ENCODE measurements at places on chromosomes 16 and 17.

DNA sequence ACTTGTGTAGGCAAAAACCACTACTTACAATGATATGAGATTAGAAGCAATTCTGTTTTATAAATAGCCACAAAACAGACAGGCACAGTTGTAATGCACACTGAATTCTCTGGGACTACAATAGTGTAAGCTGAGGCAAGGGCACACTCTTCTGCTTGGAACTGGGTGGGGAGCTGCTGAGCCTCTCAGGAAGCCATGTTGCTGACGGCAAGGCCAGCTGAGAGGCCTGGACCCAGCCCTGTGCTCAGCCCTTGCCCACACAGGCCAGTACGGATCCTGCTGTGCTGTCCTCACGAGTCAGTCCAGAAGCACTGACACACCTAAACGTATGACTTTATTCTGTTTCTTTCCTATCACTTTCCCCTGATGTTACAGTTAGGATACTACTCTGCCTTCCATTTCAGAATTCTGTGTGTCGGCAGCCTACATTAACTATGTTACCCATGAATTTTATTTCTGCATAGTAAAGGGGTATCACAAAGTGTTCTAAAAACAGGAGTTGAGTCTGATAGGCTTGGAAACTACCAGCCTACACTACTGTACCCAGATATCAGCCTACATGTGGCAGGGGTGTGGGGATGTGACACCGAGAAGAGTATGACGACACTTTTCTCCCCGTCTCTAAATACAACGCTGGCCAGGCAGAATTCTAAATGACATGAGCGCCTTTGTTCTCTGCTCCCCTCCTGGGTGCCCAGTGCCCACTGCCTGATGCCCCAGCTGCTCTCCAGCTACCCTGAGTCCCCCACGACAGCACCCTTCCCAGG, 41.1 kb upstream of the FAAP100 start:
- DNase-seq, result no peak

- no peak for DNase-seq
These were observed 5.7 kb downstream of the CACNG1 start for GRCh38 chr17:67050066-67050465.

GRCh38 chr16:54175552-54176375, 110.8 kb downstream of the IRX3 start:
- DNase-seq, result no peak

- no peak for DNase-seq
These were observed 18.4 kb downstream of the HS3ST6 start for GRCh38 chr16:1899641-1900451.

- peak; percentile 87 for DNase-seq
These were observed 8.3 kb downstream of the HS3ST3B1 start for GRCh38 chr17:14308965-14309879.

DNA sequence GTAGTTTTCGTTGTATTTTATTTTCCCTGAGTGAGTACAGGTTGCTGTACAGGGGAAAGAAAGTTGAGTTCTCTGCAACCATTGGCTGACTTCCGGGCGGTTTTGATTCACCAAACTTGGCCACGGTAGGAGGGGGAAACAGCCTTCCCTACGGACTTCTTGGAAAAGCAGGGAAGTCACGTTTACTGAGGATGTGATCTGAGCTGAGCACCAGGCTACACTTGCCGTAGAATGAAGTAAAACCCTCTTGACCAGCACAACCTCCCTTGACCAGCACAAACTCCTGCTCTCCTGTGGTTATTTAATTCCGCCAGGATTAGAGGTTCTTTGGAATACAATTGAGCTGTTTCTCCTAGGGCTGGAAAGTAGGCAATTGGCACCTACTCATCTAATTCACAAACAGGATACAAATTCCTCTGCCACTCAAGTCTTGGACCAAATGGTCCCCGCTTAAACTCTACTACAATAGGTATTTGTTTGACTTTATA, 242.0 kb upstream of the RBFOX1 start:
- no peak for DNase-seq

- DNase-seq, result no peak
These were observed 639 bp downstream of the CLDN6 start for GRCh38 chr16:3017344-3017743.

- no peak for DNase-seq
These were observed 61.7 kb upstream of the CLEC18A start for GRCh38 chr16:69889295-69889964.

- DNase-seq, result no peak
These were observed 17.3 kb downstream of the MPHOSPH6 start for GRCh38 chr16:82152641-82153112.

DNA sequence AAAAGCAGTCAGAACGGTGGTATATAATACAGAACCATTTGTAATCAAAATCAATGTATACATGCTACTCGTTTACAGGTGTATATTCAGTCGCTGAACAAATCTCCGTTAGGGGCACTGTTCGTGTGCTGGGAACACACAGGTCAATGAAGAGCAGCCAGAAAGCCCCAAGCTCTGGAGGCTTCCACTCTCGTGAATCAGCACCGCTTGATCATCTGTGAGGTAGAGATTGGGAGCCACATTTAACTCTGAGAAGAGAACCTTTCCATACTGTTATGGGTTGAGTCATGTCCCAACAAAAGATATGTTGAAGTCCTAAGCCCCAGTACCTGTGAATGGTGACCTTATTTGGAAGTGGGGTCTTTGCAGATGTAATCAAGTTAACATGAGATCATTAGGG, 5.4 kb upstream of the CYTH1 start:
- DNase-seq, result no peak

DNA sequence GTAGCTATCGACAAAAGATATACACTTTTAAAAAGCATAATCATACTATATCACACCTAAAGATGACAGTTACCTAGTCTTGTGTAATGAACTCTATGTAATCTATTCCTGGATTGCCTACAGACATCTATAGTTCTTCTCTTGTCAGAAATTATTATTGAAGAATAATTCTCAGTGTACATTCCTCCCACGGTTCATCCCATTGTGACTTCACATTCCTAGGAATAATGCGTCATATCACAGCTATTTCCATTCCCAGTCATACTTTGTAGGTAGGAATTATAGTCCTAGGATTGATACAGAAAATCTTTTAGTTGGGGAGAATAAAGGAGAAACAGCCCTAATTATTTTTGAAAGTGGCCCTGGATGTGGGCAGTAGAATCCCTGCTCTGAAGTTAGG, 44.0 kb upstream of the ABCC11 start:
- no peak for DNase-seq

- DNase-seq, result no peak
These were observed 154.1 kb upstream of the HS3ST3A1 start for GRCh38 chr17:13755851-13756250.

GRCh38 chr17:57849163-57849873, 526 bp downstream of the MRPS23 start:
- DNase-seq, result no peak

- DNase-seq, result no peak
These were observed 63.3 kb downstream of the PECAM1 start for GRCh38 chr17:64327201-64327930.

- no peak for DNase-seq
These were observed 20.3 kb downstream of the HSD11B2 start for GRCh38 chr16:67451061-67451703.

DNA sequence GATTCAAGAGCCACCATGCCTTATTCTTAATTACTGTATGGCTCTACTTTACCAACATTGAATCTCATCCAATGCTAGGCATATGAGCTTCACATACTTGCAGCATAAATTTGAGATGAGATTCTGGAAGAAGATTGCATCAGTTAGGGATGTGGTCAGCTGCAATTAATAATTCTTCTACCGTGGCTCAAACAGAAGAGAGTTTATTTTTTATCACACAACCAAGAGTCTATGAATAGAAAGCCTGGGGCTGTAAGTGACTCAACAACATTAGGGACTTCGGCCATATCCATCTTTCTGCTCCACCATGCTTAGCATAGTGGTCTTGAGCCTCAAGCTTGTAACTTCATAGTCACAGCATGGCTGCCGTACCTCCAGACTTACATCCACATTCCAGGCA, 179.4 kb upstream of the IRX6 start:
- no peak for DNase-seq

DNA sequence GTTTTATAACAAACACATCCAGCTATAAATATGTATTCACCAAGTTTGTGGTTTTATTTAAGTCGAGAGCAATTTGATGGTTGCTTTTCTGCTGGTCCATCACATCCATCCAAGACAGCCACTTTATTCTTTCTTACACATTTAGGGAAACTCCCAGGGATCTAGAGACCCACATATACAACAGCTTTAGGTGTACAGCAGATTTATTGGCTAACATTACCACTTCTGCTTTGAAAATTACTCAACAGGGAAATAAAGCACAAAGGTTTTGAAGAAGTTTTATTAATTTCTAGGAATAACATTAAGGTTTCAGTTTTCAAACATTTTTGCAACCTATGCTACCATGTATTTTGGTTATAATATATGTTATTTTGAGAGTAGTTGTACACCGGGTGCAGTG, 6.9 kb downstream of the ERCC4 start:
- DNase-seq, result no peak

- no peak for DNase-seq
These were observed 9.6 kb downstream of the VPS4A start for GRCh38 chr16:69320740-69321073.

GRCh38 chr17:58488428-58488890, 251 bp upstream of the HSF5 start:
- no peak for DNase-seq

- no peak for DNase-seq
These were observed 36.4 kb downstream of the AKAP1 start for GRCh38 chr17:57121308-57122042.

DNA sequence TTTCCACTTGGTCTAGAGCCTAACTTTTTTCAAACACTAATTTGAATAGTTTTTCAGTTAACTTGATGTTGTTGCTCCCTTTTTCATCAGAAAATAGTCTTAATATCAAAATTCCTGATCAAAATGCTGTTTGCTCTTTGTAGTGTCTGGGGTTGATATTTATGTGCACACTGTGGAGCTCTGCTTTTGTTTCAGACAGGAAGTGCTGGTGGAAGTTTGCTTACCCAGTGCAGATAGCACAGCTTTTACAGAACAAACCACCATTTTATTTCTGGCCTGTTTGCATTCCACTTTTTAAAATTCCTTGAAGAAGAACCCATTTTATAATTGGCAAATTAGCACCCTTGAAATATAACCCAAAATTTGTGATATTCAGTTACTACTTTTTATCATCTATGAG, 125.4 kb downstream of the MRTFB start:
- no peak for DNase-seq

GRCh38 chr16:4313563-4314531, 2.0 kb upstream of the GLIS2 start:
- DNase-seq, result peak; percentile 64

DNA sequence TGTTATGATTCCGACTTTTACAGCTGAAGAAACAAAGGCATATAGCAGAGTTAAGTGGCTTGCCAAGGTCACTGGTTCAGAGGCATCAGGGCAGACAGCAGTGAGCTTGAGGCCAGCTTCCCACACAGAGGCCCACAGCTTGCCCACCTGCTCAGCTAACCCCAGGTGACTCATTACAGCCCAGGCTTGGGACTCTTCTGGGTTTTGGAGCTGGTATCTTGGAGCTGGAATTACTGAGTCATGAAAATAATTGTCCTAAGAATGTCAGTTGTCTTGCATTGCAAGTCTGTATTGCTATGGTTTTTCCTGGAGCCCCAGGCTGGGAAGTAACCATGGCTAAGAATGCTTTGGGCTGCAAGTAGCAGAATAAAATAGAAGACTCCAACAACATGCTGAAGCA, 32.4 kb upstream of the IRX3 start:
- DNase-seq, result no peak

DNA sequence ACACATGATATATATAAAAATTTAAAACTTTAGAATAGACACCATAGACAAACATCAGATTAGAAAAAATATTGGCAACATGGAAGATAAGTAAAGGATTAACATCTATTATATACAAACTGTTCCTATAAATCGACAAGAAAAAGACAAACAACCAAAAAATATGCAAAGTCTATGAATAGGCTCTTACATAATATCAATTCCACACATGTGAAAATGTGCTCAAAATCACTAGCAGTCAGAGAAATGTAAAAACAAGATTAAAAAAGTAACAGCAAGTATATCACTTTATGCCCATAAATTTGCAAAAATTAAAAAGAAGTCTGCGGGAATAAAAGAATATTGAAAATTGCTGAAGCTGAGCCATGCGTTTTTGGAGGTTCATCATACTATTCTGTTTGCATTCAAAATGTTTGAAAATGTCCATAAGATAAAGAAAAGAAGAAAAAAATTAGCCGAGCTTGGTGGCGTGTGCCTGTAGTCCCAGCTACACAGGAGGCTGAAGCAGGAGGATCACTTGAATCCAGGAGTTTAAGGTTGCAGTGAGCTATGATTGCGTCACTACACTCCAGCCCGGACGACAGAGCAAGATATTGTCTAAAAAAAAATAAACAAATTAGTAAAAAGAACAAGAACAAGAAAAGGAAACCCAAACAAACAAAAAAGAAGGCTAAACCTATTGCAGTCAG, 11.2 kb upstream of the ERN2 start:
- DNase-seq, result no peak

DNA sequence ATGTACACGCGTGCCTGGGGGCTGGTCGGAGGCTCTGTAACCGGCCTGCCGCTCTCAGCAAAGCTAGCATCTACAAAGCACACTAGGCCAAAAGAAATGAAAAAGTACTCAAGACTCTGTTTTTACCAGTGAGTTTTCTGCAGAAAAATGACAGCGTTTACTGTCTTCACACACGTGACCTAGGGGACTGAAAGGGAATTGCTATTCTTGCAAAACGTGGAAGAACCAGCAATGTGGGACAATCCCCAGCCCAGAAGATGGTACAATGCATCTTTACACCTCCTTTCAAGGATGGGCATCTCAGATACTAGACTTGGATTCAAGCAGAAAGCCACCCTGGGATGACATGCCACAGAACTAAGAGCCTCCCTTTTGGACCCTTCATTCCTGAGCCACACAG, 41.5 kb downstream of the NDEL1 start:
- DNase-seq, result no peak

DNA sequence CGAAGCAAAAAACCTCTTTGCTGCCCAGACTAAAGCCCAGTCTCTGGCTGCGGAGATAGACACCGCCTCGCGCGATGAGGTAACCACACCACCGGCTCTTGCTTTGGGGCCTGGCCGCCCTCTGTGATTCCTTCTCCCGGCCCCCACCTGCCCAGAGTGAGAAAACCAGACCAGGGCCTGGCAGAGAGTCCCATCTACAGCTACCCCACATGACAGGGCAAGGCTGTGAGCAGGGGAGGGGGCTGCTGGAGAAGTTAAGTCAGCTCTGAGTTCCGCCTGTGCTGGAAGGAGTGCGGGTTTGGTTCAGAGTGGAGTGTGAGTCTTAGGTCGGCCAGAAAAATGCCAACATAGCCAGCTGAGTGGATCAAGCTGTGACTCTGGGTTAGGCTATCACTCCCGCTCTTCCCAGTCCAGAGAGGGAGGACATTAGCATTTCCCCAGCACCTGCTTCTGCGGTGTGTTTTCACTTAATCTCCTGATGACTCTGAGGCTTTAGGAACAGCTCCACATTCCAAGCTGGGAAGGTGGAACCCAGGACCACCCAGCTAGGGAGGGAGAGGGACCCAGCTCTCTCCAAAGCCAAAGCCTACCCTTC, 139.0 kb downstream of the RAB11FIP4 start:
- no peak for DNase-seq

GRCh38 chr17:69246726-69247375, 18.2 kb upstream of the ABCA10 start:
- DNase-seq, result no peak

All from stimulated activated effector memory CD8-positive, alpha-beta T cell treated with anti-CD3 and anti-CD28 coated beads, Interleukin-12 subunit alpha, Interleukin-12 subunit beta, amount 100 ng/mL, for 72 hours (primary cell).